ENCODE measurements at places on chromosomes 16 and 17.

DNA sequence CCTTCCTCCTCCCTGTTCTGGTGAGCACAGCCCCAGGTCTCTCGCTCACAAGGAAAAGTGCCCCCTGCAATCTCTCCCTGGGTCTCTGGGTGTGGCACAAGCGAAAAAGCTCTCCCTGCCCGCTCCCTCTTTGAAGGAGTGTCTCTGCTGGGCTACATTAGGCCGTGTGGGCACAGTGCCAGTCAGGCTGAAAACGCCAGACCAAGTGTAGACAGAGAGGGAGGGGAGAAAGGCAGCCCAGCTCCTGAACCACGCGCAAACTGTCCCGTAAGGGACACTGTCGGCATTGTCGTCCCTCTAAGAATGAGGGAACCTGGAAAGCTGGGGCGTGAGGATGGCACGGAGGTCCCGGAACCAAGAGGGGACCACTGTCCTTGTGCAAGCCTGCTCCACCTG, 3.9 kb downstream of the SMIM5 start:
- no peak for DNase-seq

DNA sequence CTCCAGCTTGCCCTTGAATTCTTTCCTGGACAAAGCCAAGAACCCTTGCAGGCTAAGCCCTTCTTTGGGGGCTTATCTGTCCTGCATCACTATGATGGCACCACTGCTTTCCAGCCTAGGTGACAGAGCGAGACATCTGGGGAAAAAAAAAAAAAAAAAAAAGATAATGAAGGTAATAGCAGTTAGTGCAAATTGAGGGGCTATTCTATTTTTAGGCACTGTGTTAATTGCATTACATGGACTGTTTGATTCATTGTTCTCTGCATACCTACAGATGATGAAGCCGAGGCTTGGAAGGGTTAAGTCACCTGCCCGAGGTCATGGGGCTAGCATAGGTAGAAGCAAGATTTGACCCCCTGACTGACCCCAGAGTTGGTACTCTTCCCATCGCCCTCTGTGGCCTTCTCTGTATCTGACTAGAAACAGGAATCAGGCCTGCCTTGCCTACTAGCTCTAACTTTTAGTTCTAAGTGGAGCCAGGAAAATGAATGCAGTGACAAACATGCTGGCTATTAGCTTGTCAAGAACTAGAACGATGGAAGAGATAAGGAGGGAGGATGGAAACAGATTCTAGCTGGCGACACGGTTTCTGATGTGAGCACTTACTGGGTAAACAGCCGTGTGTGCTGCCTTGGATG, 312.1 kb downstream of the SNX29 start:
- DNase-seq = no peak

DNA sequence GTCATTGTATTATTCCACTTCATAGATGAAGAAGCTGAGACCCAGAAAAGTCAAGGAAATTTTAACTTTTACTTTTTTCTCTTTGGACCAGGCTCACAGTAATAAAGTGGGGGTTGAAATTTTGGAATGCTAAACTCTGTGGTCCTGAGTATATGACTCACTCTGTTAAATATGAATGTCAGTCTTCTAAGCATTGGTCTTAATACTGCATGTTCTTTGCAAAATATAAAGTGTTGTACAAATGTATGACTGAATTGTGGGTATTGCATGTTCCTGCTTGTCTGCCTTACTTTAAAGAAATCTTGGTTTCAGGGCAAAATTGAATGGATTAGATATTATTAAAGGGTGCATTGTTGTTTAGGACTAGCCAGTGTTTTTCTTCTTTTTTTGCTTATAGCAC, 950.8 kb upstream of the GOT2 start:
- DNase-seq = no peak

GRCh38 chr17:7654832-7655540, 4.3 kb downstream of the ATP1B2 start:
- no peak for DNase-seq

DNA sequence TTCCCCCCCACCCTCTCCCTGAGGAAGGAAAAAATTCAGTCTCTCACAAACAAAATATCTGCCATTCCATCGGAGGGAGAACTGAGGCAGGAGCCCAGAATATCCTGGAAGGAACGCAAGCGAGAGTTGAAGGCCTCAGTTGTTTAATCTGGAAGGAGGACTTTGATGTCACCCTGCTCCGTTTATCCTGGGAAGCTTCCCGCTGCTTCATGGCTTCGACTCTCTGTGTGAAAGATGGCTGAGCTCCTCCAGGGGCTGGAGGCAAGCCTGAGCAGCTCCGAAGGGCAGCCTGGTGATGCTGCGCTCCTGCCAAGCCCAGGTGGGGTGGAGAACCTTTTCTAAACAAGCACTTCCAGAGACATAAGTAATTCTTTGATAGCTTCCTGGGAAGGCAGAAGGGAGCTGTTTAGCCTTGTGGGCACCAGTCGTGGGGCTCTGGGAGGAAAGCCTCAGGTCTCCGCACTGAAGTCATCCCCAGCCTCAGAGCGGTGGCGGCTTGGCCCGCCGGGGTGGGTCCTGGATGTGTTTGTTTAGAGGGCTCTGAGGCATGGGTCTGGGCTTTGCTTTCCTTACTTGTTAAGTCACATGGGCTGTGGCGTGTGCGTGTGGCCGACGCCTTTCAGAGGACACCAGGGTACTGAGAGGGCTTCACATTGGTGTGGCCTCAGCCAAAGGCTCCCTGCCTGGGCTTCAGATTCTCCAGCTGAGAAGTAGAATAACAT, 7.9 kb downstream of the NKD1 start:
- DNase-seq = no peak

GRCh38 chr16:27323781-27324561, 10.2 kb downstream of the IL4R start:
- peak; percentile 23 for DNase-seq
